ENCODE measurements at places on chromosomes 5 and 9. TPM values are rescaled to one million over a fixed set of nuclear protein-coding genes. Genes with fewer than 3 reads are reported as not detected.
A peak's percentile ranks its signal among the peaks of the same experiment; 100 is the strongest.

DNA sequence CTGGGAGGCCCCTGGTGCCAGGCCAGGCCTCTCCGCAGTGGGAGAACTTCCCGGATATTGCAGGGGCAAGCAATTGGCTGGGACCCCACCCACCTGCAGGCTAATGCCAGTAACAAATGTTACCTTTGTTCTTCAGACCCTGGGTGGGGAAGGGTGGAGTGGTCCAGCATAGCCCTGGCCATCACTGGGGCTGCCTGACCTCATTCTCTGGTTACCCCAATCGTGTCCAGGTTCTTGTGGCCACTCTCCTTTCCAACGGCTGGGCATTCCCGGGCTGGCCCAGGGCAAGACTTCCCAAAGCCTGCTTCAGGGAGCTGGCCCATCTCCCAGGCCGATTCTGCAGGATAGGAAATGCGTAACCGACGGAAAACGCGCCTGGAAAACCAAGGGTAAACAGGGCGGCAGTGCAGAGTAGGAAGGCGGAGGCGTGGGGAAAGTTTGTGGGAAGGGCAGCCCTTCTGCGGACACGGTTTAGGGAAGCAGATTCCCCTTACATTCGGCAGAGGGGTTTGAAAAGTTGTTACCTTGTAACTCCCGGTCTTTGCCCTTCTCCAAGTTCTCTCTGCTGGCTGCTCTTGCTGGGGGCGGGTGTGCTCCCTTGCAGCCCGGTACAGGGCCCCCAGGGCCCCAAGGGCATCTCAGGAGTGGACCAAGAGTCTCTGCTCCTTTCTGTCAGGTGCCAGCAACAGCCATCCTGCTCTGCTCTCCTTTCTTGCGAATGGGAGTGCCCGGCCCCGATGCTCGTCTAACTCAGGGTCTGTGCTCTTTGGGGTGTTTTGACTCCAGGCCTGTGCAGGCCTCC lies 3.5 kb downstream of the NRARP start:
- DNase-seq: no peak

- no peak for DNase-seq
These were observed 602.6 kb downstream of the TLR4 start for GRCh38 chr9:118306801-118307200.

Gene TMEM215
- not detected for total RNA-seq

GRCh38 chr9:91777292-91777830 lies 172.7 kb downstream of the ROR2 start:
- DNase-seq: peak; percentile 52

DNA sequence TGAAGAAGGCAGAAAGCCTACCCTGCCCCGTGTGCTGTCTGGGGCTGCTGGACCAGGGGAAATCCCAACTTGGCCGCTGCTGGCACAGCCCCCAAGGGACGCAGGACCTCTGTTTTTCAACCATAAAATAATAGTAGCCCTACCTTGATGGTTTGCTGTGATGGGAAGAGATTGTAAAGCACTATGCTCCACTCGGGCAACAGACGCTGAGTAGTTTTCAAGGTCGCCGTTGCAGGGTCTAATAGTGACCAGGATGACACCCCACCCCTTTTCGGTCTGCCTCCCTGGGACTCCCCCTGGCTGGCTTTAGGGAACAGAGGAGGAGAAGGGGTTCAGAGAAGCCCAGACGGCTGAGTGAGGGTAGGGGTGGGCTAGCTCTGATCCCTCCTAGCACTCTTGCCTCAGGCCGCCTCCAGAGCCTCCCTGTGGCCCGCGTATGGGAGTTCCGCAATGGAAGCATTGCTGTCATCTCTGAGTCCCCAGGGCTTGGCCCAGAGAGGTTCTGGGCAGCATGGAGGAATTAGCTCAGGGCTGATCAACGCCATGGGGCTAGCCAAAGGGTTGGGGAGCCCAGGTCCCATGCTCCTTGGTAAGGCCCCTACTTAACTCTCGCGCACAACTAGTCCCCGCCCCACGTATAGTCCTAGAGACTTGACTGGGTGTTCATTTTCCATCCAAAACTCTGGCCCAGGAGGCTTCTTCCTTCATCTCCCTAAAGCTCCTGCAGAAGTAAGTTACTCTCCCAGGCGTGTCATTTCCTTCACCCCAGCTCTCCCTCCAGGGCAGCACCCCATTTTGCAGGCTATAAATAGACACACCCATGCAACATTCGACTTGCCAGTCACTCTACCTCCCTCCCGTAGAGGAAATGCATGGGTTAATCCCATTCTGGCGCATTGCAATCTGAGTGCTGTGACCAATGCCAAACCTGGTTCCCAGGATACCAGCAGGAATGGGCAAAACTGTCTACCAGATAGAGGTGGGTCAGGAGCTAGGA lies 1.1 kb upstream of the IRF1 start:
- DNase-seq: no peak

DNA sequence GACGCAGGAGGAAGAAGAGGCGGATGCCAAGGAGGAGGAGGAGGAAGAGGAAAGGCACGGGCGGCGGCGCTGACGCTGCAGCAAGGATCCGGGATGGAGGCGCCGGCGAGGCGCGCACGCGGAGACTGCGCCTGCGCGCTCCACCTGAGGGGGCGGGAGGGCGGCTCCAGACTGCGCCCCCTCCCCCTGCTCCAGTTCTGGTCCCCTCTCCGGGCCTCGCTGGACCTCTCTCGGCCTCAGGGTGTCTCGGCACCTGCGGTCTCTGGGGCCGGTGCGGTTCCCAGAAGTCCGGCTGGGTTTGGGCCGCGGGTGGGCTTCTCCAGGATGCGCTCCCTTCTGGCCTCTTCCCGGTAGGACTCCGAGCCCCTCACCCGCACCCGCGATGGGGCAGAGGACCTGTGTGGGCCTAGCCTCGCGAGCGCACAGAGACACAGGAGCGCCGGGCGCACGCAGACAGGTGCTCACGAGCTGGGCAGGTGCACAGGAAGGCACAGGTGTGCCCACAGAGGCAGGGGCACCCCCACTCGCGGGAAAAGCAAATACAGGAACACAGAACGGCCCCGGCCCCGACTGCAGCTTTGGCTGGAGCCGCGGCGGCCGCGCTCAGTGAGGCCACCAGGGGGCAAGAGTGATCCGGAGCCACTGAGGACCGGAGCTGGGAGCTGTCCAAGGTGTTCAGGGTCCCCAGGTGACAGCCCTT lies at the start of gene NPDC1:
NPDC1 (minus strand) TSS at position 90 of the 700 bp plus-strand sequence. CDS start 188 bp downstream, outside the sequence.
- peak; percentile 45 for DNase-seq

DNA sequence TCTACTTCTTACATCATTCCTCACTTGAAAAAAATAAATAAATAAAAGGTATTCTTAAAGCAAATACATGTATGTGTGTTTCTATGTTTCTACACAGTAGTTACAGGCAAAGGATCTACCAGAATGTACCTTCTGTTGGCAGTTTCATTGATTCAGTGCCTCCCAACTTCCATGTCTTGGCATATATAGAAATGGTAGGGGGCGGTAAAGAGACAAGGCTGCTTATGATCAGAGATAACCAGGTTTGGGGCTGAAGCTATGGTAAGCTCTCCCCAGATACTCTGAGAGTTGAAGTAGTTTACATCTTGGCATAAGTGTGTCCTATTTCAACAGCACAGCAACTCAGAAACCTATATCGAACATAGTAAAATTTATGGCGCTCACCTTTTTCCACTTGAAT lies 1075.4 kb upstream of the C9orf72 start:
- DNase-seq: no peak

Gene FCN1
- total RNA-seq: not detected

Gene TMEFF1
- 2.1 TPM for total RNA-seq

Gene CEL
- 0.12 TPM for total RNA-seq

- peak; percentile 88 for DNase-seq
These were observed 93.6 kb upstream of the TNC start for GRCh38 chr9:115211413-115212124.

DNA sequence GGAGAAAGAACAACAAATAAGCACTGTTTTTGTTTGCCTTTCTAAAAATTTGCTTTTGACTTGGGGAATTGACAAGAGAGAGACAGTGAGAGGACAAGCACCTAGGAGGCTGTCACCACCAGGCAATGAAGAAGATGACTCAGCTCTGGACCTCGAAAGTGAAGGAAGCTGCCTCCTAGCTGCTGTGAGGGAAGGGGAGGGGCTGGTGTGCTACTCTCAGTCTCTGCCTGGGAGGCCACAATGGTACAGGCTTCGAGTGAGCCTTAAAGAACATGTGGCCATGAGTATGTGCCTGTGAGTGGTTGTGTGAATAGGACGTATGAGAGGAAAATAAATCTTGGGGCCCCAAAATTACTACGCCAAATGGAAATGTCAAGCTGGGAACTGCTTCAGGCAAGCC lies 7.1 kb upstream of the PLK2 start:
- peak; percentile 72 for DNase-seq

Gene CLIC3
- 1.7 TPM for total RNA-seq

DNA sequence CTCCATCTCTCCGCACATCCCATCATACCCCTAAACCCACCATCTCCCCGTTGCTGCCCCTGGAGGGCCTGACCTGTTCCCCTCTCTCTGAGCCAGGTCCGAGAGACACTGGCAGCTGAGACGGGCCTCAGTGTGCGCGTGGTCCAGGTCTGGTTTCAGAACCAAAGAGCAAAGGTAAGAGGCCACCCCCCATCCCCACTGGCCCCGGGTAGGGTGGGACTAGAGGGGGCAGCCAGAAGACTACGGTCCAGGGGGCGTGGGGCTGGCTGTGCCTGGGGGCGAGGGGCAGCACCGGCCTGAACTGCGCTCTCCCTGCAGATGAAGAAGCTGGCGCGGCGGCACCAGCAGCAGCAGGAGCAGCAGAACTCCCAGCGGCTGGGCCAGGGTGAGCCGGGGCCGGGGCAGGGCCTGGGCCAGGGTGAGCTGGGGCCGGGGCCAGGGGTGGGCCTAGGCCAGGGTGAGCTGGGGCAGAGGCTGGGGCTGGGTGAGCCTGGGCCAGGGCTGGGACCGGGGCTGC lies 79.8 kb downstream of the LMX1B start:
- no peak for DNase-seq

Gene BRD8
- 48.4 TPM for total RNA-seq

- DNase-seq: no peak
These were observed 267.7 kb downstream of the FANCC start for GRCh38 chr9:95049761-95050160.

DNA sequence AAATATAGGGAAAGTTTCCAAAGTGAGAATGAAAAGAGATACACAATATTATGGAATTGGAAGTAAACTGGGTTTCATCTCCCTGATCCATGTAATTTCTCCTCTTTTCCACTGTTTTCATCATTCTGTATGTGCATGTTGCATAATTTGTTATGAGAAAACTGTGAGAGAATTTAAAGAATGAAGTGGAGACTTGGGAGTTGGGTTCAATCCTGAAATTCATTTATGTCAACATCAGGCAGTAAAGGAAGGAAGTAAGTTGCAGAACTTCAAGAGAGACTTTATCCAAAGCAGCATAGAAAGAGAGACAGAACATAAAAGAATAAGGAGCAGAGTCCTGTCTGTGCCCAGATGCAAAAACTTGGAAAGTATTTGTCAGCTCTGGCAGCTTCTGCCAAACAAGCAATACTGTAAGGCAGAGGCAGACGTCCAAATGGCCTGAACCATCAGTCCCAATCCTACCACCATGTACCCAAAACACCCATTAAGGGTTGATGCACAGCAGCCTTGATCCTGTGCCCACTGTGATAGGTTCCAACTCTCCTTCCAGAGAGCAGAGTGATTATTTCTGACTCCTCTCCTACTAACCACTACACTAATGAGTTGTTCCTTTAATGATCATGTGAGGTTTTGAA lies 425.3 kb upstream of the CDH6 start:
- no peak for DNase-seq

Data from RPMI7951 (cell line).